ENCODE measurements at places on chromosomes 12 and 14.

DNA sequence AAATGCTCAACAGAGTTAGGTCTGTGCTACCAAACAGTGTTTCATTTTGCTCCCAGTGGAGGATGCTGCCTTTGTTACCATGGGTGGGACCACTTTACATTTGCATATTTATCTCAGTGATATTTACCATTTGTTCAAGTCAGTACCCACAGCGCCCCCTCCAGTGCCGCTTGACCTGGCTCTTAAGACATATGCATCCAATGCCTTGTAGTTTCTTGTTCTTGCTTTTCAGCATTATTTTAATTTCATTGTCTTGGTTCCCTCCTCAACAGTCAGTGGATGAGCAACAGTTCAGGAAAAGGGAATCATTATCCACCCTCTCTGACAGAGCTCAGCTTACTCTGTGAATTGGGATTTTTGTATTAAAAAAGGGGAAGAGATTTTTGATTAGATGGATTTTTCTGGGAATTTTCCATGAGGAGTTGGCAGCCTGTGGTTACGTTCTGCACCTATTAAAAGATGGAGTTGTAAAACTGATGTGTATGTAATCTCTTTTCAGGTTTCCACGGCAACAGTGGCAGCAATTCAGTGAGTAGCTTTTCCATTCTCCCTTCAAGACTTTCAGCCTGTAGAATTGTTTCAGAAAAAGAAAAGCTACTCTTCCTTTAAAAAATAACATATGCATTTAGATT, 240.5 kb upstream of the DAAM1 start:
- DNase-seq = peak; percentile 31

- no peak for DNase-seq
Measured at GRCh38 chr14:98501836-98502235, 770.2 kb downstream of the BCL11B start.

DNA sequence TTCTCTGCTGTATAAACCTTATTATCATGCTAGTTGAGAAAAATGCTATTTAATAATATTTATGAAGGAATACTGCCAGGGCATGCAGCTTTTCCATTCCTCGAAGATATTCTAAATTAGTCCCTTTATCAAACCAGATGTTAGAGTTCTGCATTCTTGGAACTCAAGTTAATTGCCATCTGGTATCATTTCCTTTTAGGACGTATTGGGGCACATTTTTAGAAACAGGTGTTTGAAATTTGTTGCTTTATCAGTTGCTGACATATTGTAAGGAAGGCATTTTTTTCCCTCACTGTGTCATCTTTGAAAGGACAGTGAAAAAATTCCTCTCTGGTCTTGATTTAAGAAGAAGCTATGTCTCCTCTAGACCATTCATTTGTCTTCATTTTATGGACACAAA, 471.2 kb upstream of the PRICKLE1 start:
- DNase-seq = no peak

GRCh38 chr14:64636208-64636979, 67.8 kb upstream of the PLEKHG3 start:
- DNase-seq = peak; percentile 51

- no peak for DNase-seq
Measured at GRCh38 chr12:122729583-122730214, 945 bp downstream of the HCAR1 start.

GRCh38 chr14:21030531-21030930, 514 bp downstream of the TPPP2 start:
- DNase-seq = no peak

DNA sequence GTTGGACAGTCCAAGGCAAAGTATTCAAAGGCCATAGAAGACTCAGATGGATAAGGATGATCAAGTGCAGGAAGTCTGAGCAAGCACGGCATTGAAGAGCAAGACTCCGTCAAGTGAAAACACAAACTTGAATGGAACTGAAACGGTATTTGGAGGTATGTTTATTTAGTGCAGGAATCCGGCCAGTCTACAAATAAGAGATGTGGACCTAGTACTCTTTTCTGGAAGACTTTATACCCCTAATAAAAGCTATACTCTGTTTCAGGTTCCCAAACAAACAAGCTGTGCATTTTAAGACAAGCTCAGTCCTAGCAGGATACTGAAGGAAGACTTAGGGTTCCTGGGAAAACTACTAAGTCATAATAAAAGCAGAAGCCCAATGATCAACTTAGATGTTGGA, 100.8 kb upstream of the NEDD1 start:
- DNase-seq = no peak

GRCh38 chr12:80551897-80552296, 107.9 kb downstream of the PTPRQ start:
- no peak for DNase-seq

- DNase-seq = peak; percentile 42
Measured at GRCh38 chr14:56490379-56490778, 89.2 kb upstream of the TMEM260 start.

DNA sequence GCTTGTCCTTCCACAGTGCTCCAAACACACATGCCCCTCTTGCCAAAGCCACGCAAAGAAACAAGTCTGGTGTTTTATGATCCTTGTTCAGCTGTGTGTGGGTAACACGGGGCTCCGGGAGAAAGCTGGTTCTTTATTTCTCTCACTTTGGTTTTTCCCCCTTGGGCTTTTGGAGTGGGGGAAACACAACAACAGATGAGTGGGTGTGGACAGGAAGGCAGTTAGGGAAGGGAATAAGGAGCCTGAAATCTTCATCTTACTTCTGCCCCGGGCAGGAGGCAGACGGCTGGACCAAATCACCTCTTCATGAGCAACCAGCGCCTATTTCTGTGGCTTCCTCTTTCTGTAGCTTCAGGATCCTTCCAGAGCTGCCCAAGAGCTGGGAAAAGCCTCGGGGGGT, 218.5 kb downstream of the PHETA1 start:
- DNase-seq = no peak

- DNase-seq = no peak
Measured at GRCh38 chr12:119910586-119910985, 33.5 kb upstream of the CIT start.

GRCh38 chr12:104751594-104751993, 206.5 kb downstream of the SLC41A2 start:
- DNase-seq = no peak

DNA sequence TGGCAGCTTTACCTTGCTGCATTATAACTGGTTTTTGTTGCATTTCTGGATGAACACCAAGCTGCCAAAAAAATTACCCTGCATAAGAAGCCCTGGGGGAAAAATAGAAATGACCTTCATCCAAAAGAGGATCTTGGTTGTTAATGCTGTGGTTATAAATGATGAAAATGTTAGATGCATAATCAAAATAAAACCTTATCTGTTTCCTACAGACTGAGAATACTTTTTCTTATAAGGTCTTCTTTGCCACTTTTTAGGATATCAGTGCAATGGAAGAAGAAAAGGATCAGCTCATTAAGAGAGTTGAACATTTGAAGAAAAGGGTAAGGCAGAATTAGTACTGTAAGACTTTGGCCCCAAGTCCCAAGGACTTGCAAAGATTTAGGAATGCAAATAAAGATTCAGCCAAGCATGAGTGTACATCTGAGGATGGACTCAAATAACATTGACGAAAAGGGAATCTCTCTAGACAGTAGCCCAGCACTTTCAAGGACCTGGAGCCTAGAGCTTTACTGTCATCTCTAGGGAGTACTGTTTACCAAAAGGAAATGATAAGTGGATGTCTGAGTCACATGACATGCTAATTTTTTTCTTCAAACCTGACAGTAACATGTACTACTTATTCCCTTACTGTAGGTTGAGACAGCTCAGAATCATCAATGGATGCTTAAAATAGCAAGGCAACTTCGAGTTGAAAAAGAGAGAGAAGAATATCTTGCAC, 10.7 kb downstream of the IFT81 start:
- no peak for DNase-seq

GRCh38 chr14:97602438-97603117, 805.4 kb downstream of the VRK1 start:
- no peak for DNase-seq

DNA sequence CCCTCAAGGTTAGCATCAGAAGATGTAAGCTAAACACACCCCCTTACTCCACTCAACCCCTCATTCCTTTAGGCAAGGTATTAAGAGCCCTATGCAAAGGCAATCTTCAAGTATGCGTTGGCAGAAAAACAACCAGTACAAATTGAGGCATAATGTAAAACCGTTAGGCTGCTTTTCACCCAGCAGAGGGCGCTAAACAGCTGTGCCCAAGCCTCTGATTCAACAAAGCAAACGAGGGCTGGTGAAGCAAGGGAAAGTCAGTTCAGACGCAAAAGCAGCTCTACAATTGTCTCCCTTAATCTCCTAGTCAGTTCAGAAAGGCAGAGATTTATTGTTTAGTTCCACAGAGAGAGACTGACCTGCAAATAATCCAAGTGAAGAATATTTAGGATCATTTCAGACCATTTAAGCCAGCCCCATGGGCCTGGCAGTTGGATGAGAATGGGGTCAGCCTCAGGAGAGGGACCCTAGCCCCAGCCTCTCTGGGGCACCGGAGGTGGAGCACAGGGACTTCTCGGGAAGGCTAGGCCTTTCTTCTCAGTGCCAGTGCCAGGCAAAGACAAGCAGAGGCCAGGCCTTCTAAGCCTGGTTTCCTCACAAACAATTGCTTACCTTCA, 23.5 kb downstream of the DCAF5 start:
- DNase-seq = peak; percentile 61

GRCh38 chr12:11702959-11703358, 53.5 kb downstream of the ETV6 start:
- DNase-seq = no peak

DNA sequence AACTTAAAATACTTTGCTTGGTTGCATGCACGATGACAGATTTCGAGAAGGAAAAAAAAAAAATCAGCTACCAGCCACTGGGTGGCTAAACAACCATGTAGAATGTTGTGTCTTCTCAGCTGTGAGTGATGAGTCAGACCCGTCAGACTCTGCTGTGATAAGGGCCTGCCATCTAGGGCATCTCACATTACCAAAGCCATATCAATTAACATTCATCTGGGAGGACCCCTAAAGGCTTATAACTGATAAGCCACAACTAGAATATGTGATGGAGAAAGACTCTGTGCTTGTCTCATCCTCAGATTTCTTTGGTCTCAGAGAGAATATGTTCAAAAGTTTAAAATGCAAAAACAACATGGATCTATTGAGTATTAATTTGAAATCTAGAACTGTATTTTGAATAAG, 111.5 kb downstream of the PAX9 start:
- DNase-seq = peak; percentile 85

DNA sequence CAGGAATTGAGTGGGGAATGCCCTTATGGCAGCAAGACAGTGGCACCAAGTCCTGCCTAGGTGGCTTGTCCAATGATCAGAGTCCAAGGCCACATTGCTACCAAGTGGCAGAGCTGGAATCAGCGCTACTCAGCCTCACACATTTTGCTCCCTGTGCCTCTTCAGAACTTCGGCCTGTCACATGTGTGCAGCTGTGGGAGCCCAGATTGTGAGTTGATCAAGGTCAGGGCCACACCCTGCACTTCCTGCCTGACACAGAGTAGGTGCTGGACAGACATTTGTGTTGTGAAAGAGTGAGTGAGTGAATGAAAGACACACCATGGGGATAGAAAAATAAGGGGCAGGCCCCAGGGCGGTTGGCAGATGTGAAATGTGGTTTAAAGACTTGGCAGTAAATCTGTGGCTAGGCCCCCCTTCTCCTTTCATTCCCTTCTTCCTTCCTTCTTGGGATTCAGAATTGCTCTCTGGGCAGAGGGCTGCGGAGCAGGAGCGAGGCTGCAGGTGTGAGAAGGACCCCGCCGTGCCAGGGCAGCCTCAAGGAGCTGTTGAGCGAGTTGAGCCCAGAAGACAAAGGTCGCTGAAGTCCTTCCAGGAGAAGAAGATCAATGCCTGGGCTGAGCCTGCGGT, 83.5 kb downstream of the SLC25A47 start:
- DNase-seq = no peak

DNA sequence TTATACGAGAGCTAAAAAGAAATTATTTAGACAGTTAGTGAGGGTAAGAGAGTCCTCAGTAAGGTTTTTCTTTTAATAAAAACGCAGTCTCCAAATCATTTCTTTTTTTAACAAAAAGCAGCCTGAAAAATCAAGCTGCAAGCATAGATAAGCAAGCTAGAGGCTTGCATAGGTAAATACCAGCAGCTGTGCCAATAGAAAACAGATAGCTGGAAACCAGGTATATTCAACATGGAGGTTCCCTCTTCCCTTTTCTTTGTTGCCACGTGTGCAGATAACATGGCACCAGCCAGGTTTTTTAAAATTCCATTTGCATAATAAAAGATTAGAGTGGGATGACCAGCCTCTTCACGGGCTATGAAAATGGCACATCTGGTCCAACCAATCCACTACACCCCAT, 6.1 kb upstream of the PRKAB1 start:
- DNase-seq = peak; percentile 61

DNA sequence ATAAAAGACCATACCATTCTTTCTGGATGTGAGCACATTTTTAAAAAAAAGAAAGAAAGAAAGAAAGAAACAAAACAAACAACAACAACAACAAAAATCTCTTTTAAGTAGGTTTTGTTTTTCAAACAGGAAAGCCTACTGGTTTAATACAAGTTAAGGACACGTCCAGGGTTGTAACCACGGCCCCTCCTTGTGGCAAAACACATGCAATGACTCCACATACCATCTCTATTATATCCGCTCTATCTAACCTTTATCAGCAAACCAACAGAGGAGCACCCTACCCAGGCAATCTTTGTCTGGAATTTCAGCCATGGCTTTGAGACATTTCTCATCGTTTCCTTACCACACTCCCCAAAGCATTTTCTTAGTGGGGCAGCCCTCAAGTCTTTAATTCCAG, 360.5 kb upstream of the TMPO start:
- DNase-seq = peak; percentile 79

DNA sequence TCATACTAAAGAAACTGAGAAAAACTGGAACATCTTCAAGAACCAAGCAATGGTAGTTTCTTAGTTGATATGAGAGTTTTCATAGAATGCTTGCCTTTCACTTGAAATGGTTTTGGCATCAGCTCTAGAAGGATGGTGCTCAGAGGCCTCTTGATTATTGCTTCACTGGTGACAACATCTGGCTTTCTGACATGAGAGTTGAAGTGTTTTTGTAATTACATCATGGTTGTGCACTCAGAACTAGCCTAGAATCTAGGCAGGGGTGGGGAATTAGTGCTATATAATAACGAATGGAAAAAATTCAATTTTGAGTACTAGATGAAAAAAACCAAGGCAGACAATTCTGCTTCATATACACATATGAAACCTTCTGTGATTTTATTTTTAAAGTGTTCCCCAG, 172.8 kb upstream of the LMNTD1 start:
- no peak for DNase-seq

GRCh38 chr14:48373981-48374380, 698.6 kb upstream of the MDGA2 start:
- DNase-seq = no peak

DNA sequence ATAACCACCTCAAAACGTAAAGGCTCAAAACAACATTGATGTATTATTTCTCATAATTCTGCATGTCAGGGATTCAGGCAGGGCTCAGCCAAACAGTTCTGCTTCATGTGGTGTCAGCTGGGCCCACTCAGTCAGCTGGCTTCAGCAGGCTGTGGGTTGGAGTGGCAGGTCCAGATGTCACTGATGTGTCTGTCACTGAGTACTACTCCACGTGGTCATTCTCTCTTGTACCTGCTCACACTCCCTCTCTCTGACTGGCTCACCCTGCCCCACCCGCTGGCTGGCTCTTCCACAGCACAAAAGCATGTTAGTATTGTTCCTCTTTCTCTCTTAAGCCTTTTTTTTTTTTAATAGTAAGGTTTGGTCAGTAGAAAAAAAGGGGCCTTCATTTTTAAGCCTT, 182.4 kb downstream of the DICER1 start:
- DNase-seq = no peak
